Lung microvascular endothelial cell (primary cell): ENCODE measurements at places on chromosomes 3 and 15.

- DNase-seq = no peak
Measured at GRCh38 chr15:69852482-69852881, 245.2 kb downstream of the TLE3 start.

DNA sequence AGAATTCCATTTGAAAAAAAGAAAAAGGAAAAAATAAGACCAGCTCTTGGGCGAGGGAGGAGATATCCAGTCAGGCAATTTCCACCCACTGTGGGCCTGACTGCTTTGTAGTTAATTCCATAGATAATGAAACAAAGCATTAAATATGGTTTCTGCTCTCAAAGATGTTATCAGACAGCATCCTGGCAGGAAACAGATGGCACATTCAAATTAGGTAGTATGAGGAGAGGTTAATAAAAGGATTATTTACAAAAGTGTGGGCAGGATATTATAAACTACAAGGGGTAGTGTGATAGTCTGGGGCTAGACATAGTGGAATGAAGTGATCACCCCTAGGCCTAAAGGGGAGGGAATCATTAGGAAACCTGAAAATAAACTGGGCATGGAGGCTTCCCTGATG lies 193.2 kb downstream of the CLSTN2 start:
- DNase-seq = peak; percentile 77

DNA sequence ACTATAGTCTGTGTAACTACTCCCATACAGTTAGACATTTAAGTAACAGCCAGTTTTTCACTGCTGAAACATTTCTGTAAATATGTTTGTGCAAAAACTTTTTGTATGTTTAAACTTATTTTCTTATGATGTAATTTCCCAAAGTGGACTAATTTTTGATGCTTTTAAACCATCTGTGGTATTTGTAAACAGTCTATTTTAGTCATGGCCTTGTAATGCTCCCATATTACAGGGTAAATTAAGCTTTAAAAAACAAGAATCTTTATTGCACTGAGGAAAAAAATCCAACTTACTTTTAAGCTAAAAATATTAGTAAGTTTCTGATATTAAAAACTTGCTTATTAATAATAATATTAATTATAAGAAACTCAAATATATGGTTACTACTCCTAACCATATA lies 13.5 kb downstream of the CCDC14 start:
- DNase-seq = no peak

GRCh38 chr3:187183210-187183862 lies 13.9 kb upstream of the RTP1 start:
- DNase-seq = no peak

GRCh38 chr15:41848631-41849030 lies 10.0 kb downstream of the PLA2G4B start:
- DNase-seq = no peak

DNA sequence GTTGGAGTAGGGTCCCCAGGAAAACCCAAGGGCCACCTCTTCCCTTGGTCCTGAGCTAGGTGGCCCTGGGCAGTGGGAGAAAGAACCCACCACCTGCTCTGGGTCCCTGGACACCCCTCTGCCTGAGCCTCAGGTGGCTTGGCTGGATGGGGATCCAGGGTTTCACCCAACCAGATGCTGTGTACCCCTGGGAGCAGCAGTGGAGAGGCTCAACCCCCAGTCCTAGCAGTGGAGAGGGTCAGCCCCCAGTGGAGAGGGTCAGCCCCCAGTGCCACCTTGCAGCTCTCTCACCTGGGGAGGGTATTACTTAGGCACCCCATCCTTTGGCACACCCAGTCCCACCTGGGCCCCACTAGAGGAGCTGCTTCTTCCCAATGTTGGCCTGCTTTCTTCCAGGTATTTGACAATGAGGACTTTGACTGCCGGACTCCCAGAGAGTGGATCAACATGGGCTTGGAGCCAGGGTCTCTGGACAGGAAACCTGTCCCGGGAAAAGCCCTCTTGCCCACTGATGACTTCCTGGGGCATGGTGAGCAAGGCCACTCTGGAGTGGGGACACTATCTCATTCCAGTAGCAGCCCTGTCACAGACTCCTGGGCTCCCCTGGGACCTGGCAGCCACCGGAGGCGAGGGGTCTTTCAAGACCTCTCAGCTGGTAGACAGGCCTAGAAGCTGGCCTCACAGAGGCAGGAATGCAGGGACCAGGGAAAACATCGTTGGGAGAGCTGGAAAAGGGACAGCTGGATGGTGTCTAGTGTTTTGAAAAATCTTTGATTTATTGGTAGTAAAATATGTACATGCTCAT lies 11.6 kb downstream of the DNAH1 start:
- DNase-seq = no peak

DNA sequence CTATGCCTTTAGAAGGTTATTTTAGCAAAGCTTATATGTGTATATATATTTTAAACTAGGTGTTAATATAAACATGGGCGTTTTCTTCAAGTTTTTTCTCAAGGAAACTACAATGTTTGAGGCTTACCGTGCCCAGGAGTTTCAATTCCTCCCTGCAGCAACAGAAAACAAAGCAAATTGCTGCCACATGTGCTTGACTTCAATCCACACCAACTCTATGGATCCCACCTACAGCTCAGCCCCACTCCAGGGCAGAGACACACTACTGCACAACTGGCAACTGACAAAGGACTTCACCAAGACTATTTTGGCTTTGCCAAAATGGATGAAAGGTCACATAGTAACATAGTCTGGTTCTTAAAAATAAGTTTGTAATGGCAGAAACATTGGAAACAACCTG lies 346.6 kb downstream of the ERC2 start:
- DNase-seq = no peak

DNA sequence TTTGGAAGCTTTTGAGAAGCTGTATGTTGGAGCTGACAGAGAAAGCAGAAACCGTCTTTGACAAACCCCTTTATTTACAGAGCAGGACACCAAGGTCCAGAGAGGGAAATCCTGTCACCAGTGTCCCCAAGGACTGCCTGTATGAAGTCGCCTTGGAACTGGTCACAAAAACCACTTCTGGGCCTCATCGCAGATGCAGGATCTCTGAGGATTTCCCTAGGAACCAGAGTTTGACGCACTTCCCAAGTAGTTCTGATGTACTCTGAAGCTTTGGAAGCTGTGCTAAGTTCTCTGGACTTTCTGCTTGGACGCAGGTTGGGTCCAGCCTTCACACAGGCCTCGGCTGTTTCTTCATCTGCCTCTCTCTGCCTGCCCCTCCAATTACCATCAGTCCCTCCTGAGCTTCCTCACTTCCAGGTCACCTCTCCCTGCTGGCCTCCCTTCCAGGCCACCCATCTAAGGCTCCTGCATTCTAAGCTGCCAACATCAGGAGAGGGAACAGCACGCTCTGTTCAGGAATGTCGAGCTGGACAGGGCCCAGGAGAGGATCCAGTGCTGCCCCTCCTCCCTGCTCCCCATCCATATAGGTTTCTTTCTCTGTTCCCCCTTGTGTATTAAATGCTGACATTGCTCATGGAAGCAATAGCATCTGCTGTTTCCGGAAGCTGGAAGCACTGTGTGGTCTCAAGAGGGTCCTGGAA lies 270.8 kb downstream of the OPA1 start:
- no peak for DNase-seq

DNA sequence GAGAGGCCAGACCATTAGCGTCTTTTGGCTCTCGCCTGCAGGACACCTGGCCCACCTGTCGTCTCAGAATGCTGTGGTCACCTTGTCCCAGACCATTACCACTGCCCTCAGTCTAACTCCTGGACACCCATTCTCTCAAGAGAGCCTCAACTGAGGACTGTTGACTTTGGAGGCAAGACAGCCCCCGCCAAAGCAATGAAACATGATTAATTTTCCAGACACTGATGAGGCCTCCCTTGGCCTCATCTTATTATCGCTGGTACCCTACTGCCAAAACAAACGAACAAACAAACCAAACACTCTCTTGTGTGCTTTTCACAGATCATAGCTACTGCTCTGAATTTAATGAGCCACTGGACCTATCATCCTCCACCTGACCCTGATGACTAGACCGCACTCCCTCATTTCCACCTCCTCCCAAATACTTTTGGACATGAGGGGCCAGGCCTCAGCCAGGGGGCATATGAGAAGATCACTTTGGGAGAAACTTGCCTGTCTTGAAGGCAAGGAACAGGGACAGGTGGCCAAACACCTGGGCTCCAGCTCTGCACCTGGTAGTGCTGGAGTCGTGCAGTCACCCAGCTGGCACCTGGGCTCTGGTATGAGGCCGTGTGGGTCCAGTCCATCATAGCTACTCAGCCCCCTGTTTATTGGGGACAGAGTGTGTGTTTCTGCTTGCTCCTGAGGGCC lies 27.6 kb downstream of the ALS2CL start:
- DNase-seq = no peak

DNA sequence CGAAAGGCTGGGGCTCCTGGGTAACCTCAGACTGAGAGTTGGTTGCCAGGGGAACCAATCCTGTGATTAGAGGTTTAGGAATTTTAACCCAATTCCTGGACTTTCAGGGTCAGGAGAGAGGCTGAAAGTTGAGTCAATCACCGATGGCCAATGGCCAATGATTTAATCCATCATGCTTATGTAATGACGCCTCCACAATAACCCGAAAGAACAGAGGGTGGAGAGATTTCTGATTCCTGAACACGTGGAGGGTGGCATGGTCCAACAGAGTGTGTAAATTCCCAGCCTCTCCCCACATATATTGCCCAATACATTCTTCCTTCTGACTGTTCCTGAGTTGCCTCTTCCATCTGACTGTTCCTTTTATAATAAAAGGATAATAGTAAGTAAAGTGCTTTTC lies 137.2 kb upstream of the CBLB start:
- DNase-seq = no peak

DNA sequence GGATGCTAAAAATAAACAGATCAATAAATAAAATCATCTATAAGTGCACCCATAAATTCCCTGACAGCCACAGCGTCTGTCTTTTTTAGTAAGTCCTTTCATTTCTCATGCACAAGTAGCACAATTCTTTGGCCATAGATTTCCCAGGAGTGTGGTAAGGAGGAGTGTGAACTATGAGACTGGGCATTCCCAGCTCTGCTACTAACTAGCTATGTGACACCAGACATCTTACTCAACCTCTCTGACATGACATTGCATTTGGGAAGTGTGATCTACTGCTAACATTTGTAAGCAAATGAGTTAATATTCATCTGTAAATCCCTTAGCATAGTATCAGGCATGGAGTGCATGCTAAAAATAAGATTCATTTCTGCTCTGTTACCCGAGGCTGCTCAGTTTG lies 301.7 kb downstream of the NTRK3 start:
- DNase-seq = no peak

DNA sequence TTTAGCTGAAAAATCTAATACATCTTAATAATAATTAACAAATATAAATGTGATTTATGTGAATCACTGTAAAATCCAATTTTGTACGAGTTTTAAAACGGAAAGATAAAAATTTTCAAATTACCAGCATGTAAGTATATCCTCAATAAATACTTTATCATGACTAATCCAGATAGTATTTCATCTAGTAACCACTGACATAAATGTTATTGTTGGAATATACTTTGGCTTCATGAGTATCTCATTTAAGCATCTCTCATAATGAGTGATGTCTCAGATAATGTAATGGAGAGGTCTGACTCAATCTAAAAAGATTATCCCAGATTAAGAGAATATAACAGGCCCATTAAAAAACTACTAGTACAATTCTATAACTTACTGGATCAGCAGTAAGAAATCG lies 216.3 kb downstream of the STAG1 start:
- no peak for DNase-seq

DNA sequence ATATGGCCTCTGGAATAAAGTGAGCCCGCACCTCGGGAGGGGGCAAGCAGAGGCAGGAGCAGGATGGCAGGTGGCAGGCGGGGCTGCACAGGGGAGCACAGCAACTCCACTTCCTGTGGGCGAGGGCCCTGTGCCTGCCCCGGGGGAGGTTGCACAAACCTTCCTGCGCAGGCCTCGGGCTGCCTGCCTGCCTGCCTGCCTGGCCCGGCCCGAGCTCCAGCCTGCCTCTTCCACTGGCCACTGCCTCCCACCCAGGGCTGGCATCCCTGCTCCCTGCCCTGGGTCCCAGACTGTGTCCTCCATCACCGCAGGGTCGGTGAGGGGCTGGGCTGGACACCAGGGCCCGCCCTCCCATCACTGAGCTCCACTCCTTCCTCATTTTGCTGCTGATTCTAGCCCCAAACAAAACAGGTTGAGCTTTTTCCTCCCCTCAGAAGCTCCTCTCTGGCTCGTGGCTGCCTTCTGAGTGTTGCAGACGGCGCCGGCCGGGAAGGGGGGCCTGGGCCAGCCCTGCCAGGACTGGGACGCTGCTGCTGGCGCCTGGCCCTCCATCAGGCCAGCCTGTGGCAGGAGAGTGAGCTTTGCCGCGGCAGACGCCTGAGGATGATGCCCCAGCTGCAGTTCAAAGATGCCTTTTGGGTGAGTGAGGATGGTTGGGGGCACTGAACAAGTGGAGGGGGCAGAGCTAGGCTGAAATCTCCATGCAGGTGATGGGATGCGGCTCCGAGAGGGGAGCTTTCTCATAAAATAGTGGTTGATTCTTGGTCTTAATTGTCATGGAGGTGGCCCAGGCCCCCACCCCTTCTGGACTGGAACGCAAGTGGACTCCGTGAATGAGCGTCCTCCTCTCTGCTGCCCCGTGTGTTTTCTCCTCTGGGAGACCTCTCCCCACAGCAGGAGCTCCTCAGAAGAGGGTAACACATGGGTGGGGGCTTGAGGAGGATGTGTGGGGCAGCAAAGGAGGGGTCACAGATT lies at the start of gene PSTPIP1:
PSTPIP1 (plus strand) TSS at position 156 of the 975 bp plus-strand sequence; CDS start at position 604, 448 bp downstream.
- no peak for DNase-seq

- no peak for DNase-seq
Measured at GRCh38 chr3:134823679-134824078, 28.6 kb downstream of the EPHB1 start.

DNA sequence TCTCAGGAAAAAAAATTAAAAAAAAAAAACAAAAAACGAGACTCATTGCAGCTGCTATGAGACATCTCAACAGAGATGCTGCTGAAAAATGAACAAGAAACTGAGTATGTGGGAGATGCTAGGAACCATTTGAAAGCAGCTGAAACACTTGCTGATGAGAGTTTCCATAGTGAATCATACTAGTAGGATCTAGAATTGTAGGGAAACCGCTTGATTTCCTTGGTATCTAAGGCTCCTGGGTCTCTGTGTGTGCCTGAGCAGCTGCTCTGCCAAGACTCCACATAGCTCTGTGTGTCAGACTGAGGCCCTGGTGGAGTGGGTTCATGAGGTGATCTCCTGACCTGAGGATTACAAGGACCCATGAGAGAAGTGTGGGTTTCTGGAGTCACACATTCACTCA lies 313.4 kb upstream of the NECTIN3 start:
- DNase-seq = no peak

GRCh38 chr3:123719862-123720453 lies 135.1 kb upstream of the HACD2 start:
- DNase-seq = no peak

DNA sequence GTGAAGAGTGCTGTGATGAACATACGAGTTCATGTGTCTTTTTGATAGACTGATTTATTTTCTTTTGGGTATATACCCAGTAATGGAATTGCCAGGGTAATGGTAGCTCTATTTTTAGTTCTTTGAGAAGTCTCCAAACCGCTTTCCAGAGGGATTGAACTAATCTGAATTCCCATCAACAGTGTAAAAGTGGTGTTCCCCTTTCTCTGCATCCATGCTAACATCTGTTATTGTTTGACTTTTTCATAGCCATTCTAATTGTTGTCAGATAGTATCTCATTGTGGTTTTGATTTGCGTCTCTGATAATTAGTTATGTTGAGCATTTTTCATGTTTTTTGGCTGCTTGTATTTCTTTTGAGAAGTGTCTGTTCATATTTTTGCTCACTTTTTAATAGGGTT lies 54.8 kb upstream of the UTS2B start:
- no peak for DNase-seq
